K562 (cell line): ENCODE measurements at places on chromosomes 5 and 9. TPM values are rescaled to one million over a fixed set of nuclear protein-coding genes. Genes with fewer than 3 reads are reported as not detected.

- DNase-seq = peak; percentile 41
These were observed 258.2 kb upstream of the PIK3R1 start for GRCh38 chr5:67957374-67957773.

GRCh38 chr9:11275158-11275695, 662.4 kb upstream of the PTPRD start:
- DNase-seq = no peak

DNA sequence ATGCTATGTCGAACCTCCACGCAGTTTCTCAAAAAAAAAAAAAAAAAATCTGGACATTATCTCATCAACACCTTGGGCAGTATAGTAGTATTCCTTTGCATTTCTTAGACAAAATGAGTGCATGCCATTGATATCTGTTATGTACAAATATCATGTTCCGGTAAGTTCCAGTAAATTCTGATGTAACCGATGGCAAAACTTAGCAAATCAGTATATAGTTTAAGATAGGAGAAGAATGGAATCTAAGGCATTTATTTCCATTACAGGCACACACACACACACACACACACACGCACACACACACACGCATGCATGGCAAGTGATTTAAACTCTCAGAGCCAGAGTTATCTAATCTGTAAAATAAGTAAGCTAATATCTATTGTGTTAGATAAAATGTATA, 356.5 kb upstream of the TUSC1 start:
- DNase-seq = no peak

The ELAVL2 gene
- not detected in 2 replicates for polyA plus RNA-seq
